ENCODE measurements at places on chromosomes 12 and 14.

DNA sequence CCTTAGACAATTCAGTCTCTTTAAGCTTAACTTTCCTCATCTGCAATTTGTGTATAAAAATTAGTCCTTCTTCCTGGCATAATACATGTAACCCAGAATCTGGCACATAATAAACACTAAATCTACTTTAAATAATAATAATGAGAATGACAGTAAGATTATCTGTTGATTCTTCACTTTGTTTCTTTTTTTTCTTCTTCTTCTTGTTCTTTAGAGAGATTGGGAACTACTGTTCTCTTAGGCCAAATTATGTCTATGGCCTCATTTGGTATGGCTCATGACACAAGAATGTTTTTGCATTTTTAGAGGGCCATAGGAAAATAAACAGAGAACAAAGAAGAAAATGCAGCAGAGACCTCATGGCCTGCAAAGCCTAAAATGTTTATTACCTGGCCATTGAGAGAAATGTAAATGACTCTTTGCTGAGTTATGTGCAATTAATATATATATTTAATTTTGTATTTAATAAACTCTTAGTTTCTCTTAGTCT, 275.8 kb downstream of the SLC6A15 start:
- DNase-seq: no peak

DNA sequence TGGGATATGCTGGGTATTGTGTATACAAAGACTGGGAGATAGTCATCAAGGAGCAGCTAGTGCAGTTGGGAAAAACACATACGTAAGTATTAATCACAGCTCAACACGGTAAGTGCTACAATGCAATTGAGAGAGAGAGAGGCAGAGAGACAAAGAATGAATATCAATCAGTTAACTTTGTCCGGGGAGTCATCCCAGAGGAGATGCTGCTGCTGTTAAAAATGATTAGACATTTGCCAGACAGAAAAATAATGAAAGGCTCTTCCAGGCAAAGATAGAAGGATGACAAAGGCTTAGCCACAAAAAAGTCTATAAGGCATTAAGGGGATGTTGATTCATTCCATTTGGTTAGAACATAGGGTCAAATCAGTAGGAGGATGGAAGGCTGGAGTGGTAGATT, 45.1 kb downstream of the AKAP6 start:
- no peak for DNase-seq

DNA sequence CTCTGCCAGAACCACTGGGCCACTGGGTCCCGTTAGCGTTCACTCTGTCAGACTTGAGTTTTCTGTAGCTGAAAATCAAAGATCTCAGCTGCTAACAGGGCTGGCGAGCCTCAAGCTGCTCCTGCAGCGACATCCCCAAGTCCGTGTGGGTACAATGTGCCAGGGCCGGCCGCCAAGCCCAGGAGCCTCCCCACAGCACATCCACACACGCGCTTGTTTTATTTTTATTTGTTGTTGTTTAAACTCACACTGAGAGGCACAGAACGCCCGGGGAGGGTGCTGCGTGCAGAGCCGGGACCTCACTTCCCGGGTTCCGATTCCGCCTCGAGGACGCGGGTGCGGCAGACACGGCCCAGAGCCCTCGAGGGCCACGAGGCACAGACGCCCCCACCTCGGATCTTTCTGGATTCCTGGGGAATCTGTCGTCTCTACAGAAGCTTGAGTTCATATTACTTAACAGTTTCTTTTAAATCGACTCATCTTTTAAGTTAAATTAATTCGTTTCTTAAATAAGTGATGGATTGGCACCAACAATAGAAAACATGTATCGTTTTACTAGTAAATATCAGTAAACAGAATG, 9.3 kb downstream of the GALNT9 start:
- no peak for DNase-seq

- peak; percentile 3 for DNase-seq
These were observed 59.8 kb downstream of the PLEKHG3 start for GRCh38 chr14:64763801-64764621.

DNA sequence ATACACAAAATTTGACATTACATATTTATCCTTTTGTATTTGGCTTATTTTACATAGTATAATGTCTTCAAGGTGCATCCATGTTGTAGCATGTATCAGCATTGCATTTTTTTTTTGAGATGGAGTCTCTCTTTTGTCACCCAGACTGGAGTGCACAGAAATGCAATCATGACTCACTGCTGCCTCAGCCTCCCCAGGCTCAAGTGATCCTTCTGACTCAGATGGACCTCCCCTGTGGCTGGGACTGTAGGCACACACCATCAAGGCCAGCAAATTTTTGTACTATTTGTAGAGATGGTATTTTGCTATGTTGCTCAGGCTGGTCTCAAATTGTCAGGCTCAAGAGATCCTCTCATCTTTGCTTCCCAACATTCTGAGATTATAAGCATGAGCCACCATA, 214.4 kb upstream of the ALG10B start:
- DNase-seq: no peak

DNA sequence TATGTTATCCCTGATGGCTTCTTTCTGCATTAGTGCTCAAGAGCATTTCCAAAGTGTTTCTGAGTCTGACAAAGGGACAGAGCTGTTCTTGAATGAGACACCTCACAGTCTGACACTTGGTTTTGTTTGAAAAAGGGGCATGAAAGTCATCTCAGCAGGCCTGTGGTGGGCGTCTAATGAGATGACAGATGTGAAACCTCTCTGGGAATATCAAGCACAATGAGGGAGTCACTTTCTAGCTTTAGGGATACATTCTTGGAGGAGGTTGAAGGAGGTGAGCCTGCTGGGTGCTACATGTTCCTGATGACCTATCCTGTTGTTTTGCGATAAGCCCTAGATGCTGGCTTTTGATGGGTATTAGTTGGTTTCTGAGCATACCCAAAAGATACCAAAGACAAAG, 290.5 kb downstream of the NUAK1 start:
- DNase-seq: no peak

GRCh38 chr12:75579552-75579951, 68.1 kb upstream of the KRR1 start:
- no peak for DNase-seq

DNA sequence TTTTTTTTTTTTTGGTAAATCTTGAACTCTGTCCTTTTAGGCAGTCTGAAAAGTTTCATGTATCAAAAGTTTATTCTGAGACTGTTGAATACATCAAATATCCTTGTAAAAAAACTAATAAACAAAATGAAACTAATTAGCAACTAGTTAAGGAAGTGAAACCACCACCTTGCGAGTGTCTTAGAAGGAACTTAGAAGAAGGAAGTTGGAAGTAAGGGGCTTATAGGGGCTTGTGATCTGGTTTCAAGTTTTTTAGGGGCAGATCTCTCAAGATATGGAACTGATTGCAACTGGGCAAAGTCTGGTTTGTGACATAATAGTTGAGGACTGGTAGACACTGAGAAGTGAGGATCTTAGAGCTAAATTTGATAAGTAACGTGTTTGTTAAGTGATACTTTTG, 748.8 kb downstream of the C12orf50 start:
- DNase-seq: peak; percentile 4

- no peak for DNase-seq
These were observed 68.2 kb upstream of the IGF1 start for GRCh38 chr12:102548543-102548942.

GRCh38 chr14:65377576-65377975, 35.0 kb upstream of the FUT8 start:
- peak; percentile 33 for DNase-seq

DNA sequence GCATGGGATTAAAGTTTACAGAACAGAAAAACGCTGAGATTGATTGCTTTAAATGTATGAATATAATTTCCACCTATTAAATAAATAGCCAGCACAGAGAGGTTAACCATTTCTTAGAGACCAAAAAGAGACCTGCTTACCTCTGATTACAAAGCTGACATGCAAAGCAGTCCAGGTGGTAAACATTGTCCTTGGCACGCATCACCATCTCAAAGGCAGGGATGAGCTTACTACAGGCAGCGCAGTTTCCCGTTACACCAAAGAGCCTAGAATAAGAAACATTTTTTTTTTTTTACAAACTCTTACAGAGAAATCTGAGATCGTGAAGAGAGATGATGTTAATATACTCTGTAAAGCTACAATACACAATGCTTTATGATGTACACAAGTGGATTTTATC, 45.7 kb downstream of the LMO3 start:
- no peak for DNase-seq

- no peak for DNase-seq
These were observed 32.7 kb downstream of the PRMT8 start for GRCh38 chr12:3523728-3524127.

GRCh38 chr12:40827683-40828592, 135.7 kb downstream of the CNTN1 start:
- DNase-seq: no peak

DNA sequence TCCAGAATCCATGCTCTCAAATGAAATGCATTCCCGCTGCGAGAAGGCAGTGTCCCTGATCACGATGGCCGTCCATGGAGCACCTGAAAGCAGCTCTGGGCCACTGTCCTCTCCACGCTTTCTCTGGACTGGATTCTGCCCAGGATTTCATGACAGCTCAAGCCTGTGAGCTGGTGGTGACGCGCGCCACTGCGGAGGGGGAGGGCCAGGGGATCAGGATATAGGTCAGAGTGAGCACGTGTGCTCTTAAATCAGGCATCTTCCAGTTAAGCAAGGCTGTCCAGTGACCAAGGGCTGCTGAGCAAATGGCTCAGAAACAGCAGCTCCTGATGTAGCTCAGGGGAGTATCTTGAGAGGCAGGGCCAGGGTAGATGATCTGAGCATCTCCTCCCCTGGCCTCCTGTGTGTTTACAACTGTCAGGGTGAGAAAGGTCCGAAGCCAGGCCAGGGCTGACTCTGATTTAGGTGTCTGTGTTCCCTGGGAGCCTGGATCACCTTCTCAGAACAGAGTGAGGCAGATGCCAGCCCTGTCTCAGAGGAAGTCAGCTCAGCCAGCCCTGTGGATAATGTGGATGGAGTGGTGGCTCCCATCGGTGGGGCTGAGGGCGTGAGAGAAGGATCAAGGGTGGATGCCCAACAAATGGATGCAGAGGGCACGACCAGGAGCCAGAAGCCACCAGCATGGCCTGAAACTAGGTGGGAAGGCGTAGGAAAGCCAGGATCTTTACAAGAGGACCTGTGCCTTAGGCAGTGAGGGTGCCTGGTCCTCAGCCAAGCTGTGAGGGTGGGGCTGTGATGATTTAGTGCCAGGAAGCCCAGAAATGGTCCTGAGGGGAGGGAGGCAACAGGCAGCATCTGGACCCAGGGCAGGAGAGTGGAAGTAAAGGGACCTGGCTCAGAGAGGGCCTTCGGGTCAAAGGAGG, 55.3 kb downstream of the ELK3 start:
- DNase-seq: no peak

GRCh38 chr12:57739914-57740538, 1.5 kb upstream of the AGAP2 start:
- no peak for DNase-seq

GRCh38 chr14:67468378-67468730, 20.2 kb downstream of the TMEM229B start:
- no peak for DNase-seq

GRCh38 chr12:91871751-91872150, 273.9 kb downstream of the BTG1 start:
- peak; percentile 90 for DNase-seq

GRCh38 chr14:22780105-22780679, 13.7 kb downstream of the OXA1L start:
- no peak for DNase-seq

- DNase-seq: no peak
These were observed 85.6 kb downstream of the DICER1 start for GRCh38 chr14:95071649-95072280.

DNA sequence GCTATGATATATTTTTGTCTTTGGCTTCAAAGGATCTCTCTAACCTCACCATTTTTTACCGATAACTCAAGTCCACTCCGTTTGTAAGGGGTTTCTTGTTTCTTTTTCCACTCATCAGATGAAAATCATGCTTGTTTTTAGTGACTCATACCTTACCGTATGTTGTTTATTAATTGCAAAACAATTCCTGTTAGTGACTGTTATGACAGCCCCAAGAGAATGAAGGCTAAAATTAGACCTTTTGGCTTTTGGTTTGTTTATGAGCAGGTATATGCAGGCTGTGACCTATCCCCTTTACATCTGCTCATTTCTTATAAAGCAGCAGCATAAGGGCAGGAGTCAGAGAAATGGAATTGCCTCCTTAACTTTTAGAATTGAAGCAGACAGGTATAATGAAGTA, 319.8 kb downstream of the CEP128 start:
- DNase-seq: no peak

- no peak for DNase-seq
These were observed 154.9 kb upstream of the KRR1 start for GRCh38 chr12:75666126-75666938.

DNA sequence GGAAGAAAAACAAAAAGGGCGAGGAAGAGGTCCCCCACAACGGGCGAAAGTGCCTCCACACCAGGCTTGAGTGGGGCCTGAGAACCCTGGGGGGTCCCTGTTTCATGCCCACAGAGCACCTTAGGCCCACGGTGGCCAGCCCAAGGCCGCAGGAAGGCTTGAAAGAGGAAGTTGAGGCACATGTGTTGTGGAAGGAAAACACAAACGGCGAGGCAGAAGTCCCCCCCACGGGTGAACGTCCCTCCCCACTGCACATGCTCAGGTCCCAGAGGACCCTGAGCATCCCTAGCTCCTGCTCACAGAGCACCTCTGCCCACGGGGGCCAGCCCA, 371.5 kb downstream of the ALG10 start:
- no peak for DNase-seq

- DNase-seq: peak; percentile 74
These were observed 92.1 kb downstream of the LRRC74A start for GRCh38 chr14:76918256-76918781.

- DNase-seq: peak; percentile 38
These were observed 15.4 kb upstream of the IFI27L2 start for GRCh38 chr14:94144765-94145164.

GRCh38 chr12:89470741-89471509, 53.7 kb downstream of the GALNT4 start:
- peak; percentile 71 for DNase-seq

DNA sequence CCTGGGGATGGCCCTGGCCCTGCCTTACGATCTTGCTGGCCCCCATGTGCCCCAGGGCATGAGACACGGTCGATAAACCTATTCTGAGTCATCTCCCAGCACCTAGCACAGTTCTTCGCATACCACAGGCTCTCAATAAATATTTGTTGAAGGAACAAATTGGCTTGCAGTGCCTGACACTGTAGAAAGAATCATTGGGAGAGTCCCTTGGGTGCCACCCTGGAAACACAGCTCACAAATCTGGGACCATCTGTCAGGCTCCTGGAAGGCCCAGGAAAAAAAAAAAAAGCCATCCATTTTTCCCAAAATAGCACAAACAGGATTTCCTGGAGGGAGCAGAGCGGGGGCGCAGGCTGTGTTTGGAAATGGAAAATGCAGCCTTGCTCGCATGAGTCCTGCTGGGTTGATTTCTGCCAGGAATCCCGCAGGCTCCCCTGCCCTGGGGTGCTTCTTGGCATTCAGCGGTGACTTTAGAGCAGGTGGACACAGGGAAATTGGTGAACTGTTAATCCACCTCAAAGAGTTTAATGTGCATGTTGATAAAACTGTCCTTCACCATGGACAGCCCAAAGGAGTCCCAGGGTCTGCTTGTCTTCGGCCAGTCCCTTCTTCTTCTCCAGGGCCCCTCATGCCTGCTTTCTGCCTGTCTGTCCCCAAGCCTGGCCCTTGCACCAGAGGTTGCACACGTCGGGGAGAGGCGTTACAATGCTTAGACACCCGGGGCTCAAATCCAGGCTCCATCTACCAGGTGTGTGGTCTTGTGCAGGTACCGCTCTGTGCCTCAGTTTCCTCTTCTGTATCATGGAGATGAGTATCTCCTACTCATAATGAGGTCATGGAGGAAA, 106.1 kb upstream of the RFLNA start:
- no peak for DNase-seq

Data from inflammatory macrophage treated with lipopolysaccharide for 4 hours (primary cell).